ENCODE measurements at places on chromosomes 7 and 10.

GRCh38 chr10:45004661-45005060 lies 3.9 kb downstream of the ZNF22 start:
- no peak for DNase-seq

DNA sequence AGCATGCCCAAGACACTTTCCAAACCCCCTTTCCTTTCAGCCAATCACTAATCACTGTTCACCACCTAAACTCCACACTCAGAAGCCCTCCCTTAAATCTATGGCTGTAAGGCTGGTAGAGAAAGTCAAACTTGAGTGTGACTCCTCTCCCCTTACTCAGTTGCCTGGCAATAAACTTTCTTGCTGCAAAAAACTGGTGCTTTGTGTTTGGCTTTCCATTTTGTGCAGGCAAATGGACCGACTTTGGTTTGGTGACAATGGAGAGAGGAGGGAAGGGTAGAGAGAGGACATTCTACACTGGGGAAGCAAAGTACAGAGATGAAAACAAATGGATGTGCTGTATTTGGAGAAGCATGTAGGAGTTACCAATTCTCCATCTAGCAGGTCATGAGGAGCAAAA lies 84.9 kb downstream of the SLC25A13 start:
- DNase-seq, result no peak

DNA sequence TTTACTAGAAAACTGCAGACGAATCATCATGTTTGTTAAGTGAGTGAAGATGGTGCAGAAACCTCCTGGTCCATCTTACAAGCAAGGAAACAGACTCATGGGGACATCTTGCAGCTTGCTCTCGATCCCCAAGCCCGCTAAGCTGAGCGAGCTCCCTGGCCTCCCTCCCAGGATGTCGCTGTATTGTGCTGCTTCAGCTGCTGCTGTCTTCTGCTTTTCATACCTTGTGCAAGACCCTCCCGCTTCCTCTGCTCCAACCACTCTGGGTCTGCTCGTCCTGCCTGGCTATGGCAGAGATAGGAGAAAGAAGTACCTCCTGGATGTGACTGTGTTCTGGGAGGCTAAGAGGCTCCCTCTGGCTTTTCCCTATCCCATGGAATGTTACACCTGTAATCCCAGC lies 285.2 kb upstream of the FZD8 start:
- DNase-seq, result no peak

- DNase-seq, result no peak
Observed at GRCh38 chr7:13945670-13946069, 43.8 kb downstream of the ETV1 start.

DNA sequence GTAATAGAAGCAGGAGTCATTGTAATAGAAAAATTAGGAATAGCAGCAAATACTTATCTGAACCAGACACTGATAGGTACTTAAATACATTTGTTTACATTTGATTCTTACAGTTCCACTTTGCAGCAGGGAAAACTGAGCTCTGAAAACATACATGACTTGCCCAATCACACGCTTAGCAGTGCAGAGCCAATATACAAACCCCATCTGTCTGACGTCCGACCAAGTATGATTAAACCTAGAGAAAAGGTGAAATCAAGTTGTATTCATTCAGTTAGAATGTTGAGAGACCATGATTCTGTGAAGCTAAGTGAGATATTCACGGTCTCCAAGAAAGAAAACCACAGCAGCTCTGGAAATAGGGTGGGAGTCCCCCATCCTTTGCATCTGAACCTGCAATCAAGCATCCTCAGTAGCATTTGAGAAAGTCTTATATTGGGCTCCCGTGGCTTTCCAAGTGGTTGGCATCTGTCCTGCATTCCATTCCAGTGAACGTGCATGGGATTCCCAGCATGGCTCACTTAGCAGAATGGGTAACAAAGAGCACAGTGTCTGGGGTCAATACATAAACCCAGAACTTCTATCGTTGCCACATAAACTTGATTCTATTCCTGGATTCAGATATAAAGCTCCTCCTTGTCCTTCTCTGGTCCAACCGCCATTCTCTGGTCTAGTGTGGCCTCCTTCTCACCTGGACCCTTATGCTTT lies 148.7 kb upstream of the RSU1 start:
- DNase-seq, result no peak

Data from stimulated activated naive CD4-positive, alpha-beta T cell treated with Interleukin-2 at 50 U/mL for 16 hours (primary cell).